Endothelial cell of umbilical vein (primary cell): ENCODE measurements at places on chromosomes 16 and 17. TPM values are rescaled to one million over a fixed set of nuclear protein-coding genes. Genes with fewer than 3 reads are reported as not detected.

GRCh38 chr16:70778901-70779309 lies 22.1 kb downstream of the VAC14 start:
- no peak overlapping the region for H3K27ac ChIP-seq
- H3K27me3 ChIP-seq: no peaks in the 10 kb centered on the region
- no peak overlapping the region for H3K4me3 ChIP-seq
- H3K4me1 ChIP-seq: no peaks in the 10 kb centered on the region
- peaks cover 41% of the 10 kb centered on the region for H3K36me3 ChIP-seq

Gene SNX20
- total RNA-seq: not detected in 2 replicates

DNA sequence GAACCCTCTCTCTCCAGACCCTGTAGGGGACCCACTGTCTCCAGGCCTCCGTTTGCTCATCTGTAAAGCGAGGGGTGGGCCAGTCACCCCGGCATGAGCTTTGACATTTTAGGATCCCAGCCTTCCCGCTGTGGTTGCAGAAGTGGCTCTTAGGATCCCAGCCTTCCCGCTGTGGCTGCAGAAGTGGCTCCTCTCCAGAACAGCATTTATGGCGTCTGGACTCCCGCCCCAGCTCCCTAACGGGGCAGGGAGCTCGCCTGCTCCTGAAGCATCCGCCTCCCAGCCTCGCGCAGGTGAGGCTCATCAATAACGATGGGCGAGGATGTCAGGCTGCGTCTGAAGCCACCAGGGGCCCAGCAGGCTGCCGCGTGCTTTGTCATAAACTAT lies 222.3 kb upstream of the TNRC6C start:
- DNase-seq: no peak
- H3K4me3 ChIP-seq: no peak overlapping the region
- H3K27me3 ChIP-seq: peaks cover 10% of the 10 kb centered on the region
- H3K36me3 ChIP-seq: no peaks in the 10 kb centered on the region
- H3K27ac ChIP-seq: no peak overlapping the region
- H3K4me1 ChIP-seq: no peaks in the 10 kb centered on the region

GRCh38 chr17:75878174-75878998 lies at the start of gene TRIM47:
Gene TRIM47 (minus strand): TSS chr17:75878581. CDS start chr17:75878548, 33 bp downstream.
- H3K27ac ChIP-seq: peak within 1 kb of the TSS; percentile 70
- peaks cover 29% of the 10 kb centered on the region for H3K4me1 ChIP-seq
- H3K36me3 ChIP-seq: peaks cover 3% of the 10 kb centered on the region
- DNase-seq: peak; percentile 72
- H3K27me3 ChIP-seq: no peaks in the 10 kb centered on the region
- peak within 1 kb of the TSS; percentile 66 for H3K4me3 ChIP-seq

- no peak overlapping the region for H3K4me3 ChIP-seq
- H3K27me3 ChIP-seq: no peaks in the 10 kb centered on the region
- no peaks in the 10 kb centered on the region for H3K36me3 ChIP-seq
- DNase-seq: peak; percentile 69
- no peak overlapping the region for H3K27ac ChIP-seq
These were observed 4.4 kb downstream of the NHERF2 start for GRCh38 chr16:2031081-2031577.

Gene PHKB
- 60.9 and 61.0 TPM in 2 replicates for total RNA-seq

Gene IGF2BP1
- total RNA-seq: 91.7 and 99.5 TPM in 2 replicates

Gene IGFBP4
- 585 and 618 TPM in 2 replicates for total RNA-seq

Gene MSLN
- total RNA-seq: not detected in 2 replicates

DNA sequence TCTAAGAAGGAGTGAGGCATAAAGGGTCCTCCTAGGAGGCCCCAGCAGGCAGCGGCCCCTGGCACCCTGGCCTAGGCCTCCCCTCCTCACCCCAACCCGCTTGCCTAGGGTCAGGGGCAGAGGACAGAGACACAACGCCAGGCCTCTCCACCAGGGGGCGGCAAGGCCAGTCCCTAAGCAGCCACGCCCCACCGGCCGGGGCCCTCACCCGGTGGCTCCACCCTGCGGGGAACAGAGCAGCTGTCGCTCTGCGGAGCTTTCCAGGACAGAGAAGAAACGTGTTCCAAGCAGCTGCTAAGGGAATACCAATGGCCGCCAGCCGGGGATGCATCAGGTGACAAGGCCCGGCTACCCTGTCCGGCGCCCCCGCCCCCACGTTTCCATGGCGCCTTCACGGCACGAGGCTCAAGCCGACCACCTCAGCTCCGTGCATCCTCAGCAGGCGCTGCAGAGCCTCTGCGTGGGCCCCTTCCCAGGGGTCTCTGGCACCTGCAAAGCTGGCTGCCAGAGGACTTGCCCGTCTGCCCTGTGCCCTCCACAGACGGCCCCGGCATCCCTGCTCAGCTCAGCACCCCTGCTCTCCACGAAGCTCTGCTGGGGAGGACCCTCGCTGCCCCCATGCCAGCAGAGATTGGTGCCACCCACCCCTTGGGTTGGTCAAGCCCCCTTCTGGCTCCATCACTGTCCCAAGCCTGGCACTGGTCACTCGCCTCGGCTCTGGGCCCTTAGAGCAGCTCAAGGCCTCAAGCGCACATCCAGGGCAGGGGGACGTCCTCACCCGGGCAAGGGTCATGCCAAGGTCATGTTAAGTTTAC lies 5.6 kb downstream of the ZNF598 start:
- DNase-seq: peak; percentile 73
- H3K36me3 ChIP-seq: peaks cover 41% of the 10 kb centered on the region
- no peaks in the 10 kb centered on the region for H3K27me3 ChIP-seq
- no peak overlapping the region for H3K27ac ChIP-seq

DNA sequence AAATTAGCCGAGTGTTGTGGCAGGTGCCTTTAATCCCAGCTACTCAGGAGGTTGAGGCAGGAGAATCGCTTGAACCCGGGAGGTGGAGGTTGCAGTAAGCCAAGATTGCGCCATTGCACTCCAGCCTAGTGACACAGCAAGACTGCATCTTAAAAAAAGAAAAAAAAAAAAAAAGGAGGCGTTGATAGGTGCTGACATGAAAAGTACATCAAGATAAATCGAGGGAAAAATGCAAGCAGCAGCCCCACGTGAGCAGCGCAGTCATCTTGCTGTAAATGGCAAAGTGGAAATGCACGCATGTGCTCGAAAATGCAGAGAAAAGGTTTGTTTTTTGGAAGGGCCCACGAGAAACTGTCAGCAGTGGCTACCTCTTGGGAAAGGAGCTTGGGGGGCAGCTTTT lies 20.9 kb downstream of the MXRA7 start:
- H3K27me3 ChIP-seq: no peaks in the 10 kb centered on the region
- no peaks in the 10 kb centered on the region for H3K36me3 ChIP-seq
- H3K4me3 ChIP-seq: no peak overlapping the region
- no peak overlapping the region for H3K27ac ChIP-seq
- no peak for DNase-seq

Gene TNK1
- total RNA-seq: 0.58 and 0.67 TPM in 2 replicates

- no peak overlapping the region for H3K27ac ChIP-seq
- H3K27me3 ChIP-seq: no peaks in the 10 kb centered on the region
- no peak for DNase-seq
- no peak overlapping the region for H3K4me3 ChIP-seq
- no peaks in the 10 kb centered on the region for H3K36me3 ChIP-seq
These were observed 61.3 kb upstream of the PHOSPHO1 start for GRCh38 chr17:49291929-49292328.

- peaks cover 22% of the 10 kb centered on the region for H3K27me3 ChIP-seq
- no peak overlapping the region for H3K4me3 ChIP-seq
- DNase-seq: no peak
- no peaks in the 10 kb centered on the region for H3K36me3 ChIP-seq
- no peaks in the 10 kb centered on the region for H3K4me1 ChIP-seq
These were observed 6.2 kb upstream of the NOTUM start for GRCh38 chr17:81967244-81967532.

GRCh38 chr17:9424071-9424640 lies 151.5 kb downstream of the STX8 start:
- H3K4me3 ChIP-seq: no peak overlapping the region
- H3K27me3 ChIP-seq: no peaks in the 10 kb centered on the region
- no peaks in the 10 kb centered on the region for H3K4me1 ChIP-seq
- no peak overlapping the region for H3K27ac ChIP-seq

GRCh38 chr16:63578791-63579190 lies 1542.6 kb upstream of the CDH8 start:
- no peak overlapping the region for H3K27ac ChIP-seq
- no peak overlapping the region for H3K4me3 ChIP-seq
- no peaks in the 10 kb centered on the region for H3K36me3 ChIP-seq
- H3K27me3 ChIP-seq: no peaks in the 10 kb centered on the region

DNA sequence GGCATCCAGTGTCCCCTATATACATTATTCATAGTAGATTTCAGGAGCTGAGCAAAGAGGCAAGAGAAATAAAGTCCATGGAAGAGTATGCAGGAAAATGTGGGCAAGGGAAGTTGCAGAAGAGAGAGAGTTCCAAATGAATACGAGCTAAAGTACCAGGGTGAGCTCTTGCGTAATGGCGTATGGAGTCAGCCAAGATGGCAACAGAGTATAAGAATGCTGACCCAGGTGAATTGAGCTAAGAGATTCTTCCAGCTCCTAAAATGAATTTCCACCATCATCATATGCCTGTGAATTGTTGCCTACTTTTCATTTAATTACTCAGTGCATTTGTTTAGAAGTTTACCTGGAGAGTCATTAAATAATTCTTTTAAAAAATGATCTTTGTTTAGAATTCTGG lies 153.2 kb upstream of the CNTNAP4 start:
- DNase-seq: no peak
- no peak overlapping the region for H3K27ac ChIP-seq
- no peaks in the 10 kb centered on the region for H3K36me3 ChIP-seq

- no peak overlapping the region for H3K27ac ChIP-seq
- H3K4me1 ChIP-seq: peaks cover 4% of the 10 kb centered on the region
- H3K27me3 ChIP-seq: no peaks in the 10 kb centered on the region
- no peak for DNase-seq
- H3K36me3 ChIP-seq: no peaks in the 10 kb centered on the region
- H3K4me3 ChIP-seq: no peak overlapping the region
These were observed 19.3 kb downstream of the TRPV2 start for GRCh38 chr17:16434662-16435061.

DNA sequence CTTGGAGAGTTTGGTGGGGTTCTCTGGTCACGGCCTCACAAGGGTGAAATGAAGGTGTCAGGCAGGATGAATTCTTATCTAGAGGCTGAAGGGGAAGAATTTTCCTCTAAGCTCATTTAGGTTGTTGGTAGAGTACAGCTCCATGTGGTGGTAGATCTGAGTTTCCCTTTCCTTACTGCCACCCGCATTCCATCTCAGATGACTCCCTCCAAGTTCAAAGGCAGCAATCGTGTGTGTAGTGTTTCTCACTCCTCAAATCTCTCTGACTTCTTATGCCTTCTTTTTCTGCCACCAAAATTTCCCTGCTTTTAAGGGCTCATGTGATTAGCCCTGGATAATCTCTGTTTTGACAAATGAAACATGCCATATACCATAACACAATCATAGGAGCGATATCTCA lies 135.5 kb upstream of the MYOCD start:
- H3K4me1 ChIP-seq: no peaks in the 10 kb centered on the region
- H3K4me3 ChIP-seq: no peak overlapping the region
- DNase-seq: no peak
- H3K36me3 ChIP-seq: no peaks in the 10 kb centered on the region
- no peaks in the 10 kb centered on the region for H3K27me3 ChIP-seq

DNA sequence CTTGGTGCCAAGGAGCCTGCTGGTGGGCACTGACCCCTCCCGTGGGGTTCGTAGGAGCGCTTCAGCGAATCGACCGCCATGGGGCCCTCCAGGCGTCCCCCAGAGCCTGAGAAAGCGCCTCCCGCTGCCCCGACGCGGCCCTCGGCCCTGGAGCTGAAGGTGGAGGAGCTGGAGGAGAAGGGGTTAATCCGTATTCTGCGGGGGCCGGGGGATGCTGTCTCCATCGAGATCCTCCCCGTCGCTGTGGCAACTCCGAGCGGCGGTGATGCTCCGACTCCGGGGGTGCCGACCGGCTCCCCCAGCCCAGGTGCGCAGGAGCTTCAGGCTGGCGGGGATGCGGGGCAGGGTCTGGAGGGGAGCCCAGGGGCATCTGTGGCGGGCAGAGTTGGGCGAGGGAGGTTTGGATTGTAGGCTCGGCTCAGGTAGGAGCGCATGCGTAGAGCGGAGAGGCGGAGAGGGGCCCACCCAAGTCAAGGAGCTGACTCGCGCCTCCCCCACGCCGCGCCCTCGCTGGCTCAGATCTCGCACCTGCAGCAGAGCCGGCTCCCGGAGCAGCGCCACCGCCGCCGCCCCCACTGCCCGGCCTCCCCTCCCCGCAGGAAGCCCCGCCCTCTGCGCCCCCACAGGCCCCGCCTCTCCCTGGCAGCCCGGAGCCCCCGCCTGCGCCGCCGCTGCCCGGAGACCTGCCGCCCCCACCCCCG lies 19.8 kb downstream of the FMNL1 start:
- no peak overlapping the region for H3K27ac ChIP-seq
- H3K4me3 ChIP-seq: no peak overlapping the region
- H3K36me3 ChIP-seq: no peaks in the 10 kb centered on the region
- no peak for DNase-seq

GRCh38 chr16:28923652-28924398 lies 1.2 kb downstream of the RABEP2 start:
- H3K27me3 ChIP-seq: no peaks in the 10 kb centered on the region
- no peaks in the 10 kb centered on the region for H3K4me1 ChIP-seq
- DNase-seq: no peak
- H3K27ac ChIP-seq: no peak overlapping the region
- no peak overlapping the region for H3K4me3 ChIP-seq

- DNase-seq: no peak
- H3K27me3 ChIP-seq: no peaks in the 10 kb centered on the region
- H3K4me3 ChIP-seq: no peak overlapping the region
- no peaks in the 10 kb centered on the region for H3K36me3 ChIP-seq
- peaks cover 14% of the 10 kb centered on the region for H3K4me1 ChIP-seq
These were observed 7.2 kb downstream of the GRB2 start for GRCh38 chr17:75398279-75398678.

GRCh38 chr16:73285436-73286201 lies 237.7 kb upstream of the ZFHX3 start:
- no peaks in the 10 kb centered on the region for H3K4me1 ChIP-seq
- H3K27ac ChIP-seq: no peak overlapping the region
- DNase-seq: no peak
- H3K4me3 ChIP-seq: no peak overlapping the region

Gene GLIS2
- 10.1 and 11.3 TPM in 2 replicates for total RNA-seq

Gene SCIMP
- not detected in 2 replicates for total RNA-seq

Gene CYLD
- total RNA-seq: 21.5 and 22.2 TPM in 2 replicates

- no peaks in the 10 kb centered on the region for H3K4me1 ChIP-seq
- H3K36me3 ChIP-seq: no peaks in the 10 kb centered on the region
- DNase-seq: no peak
These were observed 40.2 kb upstream of the MAF start for GRCh38 chr16:79640513-79641360.

DNA sequence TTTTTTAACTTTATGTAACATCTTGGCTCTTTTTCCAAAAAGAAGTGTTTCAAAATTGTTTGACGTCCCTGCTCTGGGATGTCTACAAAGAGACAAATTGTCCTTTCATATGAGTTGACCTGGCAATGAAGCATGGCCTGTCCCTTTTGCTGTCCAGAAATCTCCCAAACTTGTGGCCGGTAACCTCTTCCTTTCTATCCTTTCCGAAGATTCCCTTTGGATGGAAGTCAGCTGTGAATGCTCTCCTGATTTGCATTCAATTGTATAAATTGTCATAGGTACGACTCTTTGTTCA lies 40.9 kb upstream of the FAM20A start:
- DNase-seq: no peak
- peaks cover 2% of the 10 kb centered on the region for H3K27me3 ChIP-seq
- H3K4me1 ChIP-seq: no peaks in the 10 kb centered on the region
- H3K4me3 ChIP-seq: no peak overlapping the region
- H3K36me3 ChIP-seq: no peaks in the 10 kb centered on the region

- no peak overlapping the region for H3K27ac ChIP-seq
- no peaks in the 10 kb centered on the region for H3K27me3 ChIP-seq
- no peak for DNase-seq
- H3K4me1 ChIP-seq: no peaks in the 10 kb centered on the region
- H3K4me3 ChIP-seq: no peak overlapping the region
- no peaks in the 10 kb centered on the region for H3K36me3 ChIP-seq
These were observed 223.0 kb downstream of the TANC2 start for GRCh38 chr17:63189082-63189481.

Gene ZG16
- total RNA-seq: not detected in 2 replicates
